ENCODE measurements at places on chromosomes 4 and X.

DNA sequence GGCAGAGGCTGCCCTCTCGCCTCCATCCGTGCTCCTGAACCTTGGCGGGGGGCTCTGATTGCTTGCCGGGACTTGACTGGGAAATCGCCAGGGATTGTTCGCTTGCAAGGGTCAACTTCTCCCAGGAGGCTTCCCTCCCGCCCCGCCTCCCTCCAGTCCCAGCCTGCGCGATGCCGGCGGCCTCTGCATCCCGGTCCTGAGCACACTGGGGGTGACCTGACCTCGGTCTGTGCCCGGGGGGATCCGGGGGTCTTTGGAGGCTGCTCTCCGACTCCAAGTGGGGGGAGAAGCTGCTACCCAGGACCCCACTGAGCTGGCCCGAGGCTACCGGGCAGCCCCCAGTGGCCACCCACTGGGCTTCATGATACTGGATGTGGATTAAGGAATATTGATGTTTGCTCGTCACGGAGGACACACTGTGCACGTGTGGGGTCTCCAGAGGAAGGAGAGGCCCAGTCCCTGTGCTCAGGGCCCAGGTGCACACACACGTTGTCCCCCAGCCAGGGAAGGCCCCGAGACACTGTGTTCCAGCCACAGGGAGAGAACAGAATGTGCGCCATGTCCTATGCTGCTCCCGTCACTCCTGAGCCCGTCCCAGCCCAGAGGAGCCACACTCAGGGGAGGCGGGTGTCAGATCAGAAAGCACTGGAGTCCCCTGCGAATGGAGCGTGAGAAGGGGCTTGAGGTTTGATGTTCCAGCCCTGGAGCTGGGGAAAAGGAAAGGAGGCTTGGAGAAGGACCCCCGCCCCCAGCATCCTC lies 55.9 kb upstream of the NKX1-1 start:
- DNase-seq, result no peak

DNA sequence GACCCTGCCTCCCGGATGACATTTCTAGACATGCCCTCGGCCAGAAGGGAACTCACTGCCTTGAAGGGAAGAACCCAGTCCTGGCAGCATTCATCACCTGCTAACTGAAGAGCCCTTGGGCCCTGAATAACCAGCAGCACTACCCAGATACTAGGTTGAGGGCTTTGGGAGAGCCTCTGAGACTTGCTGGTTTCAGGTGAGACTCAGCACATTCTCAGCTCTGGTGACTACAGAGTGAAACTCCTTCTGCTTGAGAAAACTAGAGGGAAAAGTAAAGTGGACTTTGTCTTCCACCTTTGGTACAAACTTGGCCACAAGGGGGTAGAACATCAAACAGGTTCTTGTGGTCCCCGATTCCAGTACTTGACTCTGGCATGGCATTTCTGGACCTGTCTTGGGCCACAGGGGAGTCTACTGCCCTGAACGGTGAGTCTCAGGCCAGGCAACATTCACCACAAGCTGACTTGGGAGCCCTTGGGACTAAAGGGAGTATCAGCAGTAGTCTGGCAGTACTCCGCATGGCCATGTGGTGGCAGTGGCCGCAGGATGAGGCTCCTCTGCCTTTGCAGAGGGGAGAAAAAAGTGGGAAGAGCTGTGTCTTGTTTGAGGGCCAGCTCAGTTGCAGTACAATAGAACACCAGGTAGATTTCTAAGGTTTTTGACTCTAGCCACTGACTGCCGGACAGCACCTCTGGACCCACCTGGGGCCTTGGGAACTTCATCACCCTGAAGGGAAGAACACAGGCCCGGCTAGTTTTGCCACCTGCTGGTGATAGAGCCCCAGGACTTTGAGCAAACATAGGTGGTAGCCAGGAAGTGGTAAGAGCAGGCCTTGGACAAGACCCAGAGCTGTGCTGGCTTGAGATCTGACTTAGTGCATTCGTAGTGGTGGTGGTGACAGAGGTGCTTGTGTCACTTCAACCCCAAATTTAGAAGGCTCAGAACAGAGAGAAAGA lies 414.8 kb downstream of the OPHN1 start:
- DNase-seq, result no peak

DNA sequence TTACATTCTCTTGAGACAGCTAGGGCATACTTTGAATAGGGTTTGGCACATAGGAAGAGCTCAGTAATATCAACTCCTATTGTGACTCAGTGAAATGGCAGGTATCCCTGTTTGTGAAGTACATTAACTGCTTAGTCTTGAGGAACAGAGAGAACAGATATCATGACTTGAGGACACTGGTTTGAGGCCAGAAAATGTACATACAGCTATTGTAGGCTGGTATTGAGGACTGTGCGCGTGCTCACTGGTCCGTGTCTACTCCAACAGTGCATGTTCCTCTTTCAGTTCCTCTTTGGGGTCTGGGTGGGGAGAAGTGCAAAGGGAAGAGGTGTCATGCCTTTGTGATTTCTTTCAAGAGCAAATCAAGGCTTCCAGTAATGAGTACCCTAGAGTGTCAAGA lies 34.6 kb upstream of the TBC1D9 start:
- no peak for DNase-seq

DNA sequence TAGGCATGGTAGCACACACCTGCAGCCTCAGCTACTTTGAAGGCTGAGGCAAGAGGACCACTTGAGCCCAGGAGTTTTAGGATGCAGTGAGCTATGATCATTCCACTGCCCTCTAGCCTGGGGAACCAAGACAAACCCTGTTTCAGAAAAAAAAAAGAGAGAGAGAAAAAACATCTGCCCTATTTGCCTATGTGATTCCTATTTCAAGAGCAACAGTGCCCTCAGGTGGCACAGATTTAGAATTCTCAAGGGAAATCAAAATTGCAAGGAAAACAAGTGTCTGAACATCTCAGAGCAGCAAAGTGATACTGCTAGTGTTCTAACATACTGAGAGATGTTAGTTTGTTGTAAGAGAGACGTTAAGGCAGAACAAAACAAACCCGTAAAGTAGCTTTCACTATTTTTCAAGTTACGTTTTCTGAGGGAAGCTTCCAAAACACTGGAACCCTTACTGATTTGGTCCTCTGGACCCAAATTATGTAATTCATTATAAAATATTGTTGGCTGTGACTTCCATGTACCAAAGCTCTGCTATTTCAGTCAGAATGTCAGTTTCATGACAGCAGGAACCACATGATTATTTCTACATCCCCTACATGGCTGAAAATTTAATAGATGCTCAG lies 7.9 kb downstream of the BDH2 start:
- peak; percentile 74 for DNase-seq

DNA sequence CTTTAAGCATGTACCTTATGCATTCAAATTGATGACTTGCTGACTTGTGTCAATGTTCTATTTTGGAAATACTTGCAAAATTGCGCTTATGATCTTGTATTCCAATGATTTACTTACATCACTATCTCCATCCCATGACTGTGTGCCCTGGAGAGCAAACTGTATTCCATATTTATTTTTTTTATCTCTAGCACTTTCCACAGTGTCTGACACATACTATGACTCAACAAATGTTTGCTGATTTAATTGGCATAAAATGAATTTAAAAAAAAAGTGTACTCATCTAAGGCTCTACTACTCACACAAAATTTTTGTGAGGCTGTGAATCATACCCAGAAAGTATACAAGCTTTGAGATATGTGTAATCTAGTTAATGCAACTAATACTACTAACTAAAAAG lies 1066.8 kb upstream of the ADGRL3 start:
- DNase-seq, result no peak

- DNase-seq, result peak; percentile 28
These were observed 8.1 kb upstream of the NDST4 start for GRCh38 chr4:115121351-115122043.

DNA sequence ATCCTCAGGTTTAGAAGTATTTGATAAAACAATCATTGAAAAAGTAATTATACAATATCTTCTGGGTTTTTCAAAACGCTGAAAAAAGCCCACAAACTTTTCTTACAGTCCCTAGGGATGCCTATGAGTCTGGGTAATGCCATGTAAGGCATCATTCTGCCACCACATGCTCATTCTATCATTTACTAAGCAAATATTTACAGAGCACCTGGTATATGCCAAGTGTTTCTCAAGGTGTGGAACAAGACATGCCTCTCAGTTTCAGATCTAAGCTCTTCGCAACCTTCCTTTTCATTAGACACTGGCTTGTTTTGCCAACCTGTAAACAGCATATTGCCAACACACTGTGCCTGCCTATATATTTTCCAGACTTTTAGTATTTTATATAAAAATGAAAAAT lies 17.7 kb downstream of the MID1 start:
- DNase-seq, result no peak

DNA sequence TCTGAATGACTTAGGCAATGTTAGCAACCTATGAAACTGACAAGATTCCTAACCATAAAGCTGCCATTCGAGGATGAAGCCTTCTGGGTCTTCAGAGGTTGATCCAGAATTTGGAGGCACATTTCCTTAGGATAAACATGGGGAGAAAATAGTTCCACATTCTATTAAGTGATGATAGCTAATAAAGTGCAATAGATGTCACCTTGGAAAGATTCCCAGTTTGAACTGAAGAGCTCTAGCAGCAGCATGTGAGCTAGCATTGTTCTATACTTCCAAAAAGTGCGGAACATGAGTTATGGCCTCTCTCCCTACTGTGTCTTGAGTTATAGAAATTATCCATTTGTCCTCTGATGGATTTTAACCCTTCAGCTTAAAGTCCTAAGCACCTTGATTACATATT lies 991.4 kb upstream of the SLIT2 start:
- no peak for DNase-seq

DNA sequence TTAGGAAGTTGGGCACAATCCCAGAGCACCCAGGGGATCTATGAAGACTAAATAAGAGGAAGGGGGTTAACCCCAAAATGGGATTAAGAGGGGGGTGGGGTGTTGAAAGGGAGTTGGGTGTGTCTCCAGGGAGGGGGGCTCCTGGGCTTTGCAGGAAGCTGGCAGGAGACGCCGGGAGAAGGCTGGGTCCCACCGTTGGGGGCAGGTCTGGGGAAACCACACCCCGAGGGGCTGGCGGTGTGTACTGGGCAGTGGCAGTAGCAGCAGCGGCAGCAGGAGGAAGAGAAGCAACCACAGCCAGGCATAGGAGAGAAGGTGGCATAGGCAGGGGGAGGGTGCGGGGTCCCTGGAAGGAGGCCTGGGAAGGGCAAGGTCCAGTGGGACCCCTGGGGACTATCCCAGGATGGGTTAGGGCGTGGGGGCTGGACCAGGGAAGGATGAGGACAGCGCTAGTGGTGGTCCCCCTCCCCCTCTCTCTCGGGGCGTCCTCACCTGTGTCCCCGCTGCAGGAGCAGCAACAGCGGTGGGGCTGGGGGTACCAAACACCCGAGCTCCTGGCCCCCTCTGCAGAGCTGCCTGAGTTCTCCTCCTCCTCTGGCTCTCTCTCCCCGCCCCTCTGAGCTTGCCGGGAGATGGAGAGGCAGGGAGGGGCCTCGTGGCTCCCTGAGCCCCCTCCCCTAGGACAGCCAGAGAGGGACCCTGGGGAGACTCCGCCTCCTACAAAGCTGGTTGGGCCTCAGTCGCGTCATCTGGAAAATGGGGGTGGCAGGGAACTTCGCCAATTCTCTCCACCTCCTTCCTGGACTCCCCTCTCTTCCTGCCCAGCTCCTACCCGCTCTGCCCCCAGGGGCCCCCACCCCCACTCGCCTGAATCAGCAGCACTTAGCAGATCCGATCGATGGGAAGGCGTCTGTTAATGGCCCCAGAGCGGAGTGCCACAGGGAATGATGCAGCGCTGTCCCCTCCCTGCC lies at the start of gene KCND1:
KCND1 (minus strand) TSS at position 596 of the 971 bp plus-strand sequence. CDS start 1,573 bp downstream, outside the sequence.
- no peak for DNase-seq

DNA sequence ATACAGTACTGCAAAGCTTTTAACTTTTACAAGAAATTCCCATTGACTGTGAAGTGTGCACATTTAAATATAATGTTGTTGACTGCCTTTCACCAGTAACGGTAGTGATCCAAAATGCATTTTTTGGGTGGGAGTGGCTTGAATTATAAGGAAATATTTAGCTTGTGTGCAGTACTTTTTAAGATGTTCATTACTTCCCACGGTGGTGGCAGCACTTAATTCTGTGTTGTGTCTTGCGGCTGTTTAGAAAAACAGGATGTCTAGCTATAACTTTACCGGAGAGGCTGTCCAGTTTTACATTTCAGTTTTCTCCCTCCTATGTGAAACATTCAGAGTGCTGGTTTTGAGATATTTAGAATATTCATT lies 1.7 kb downstream of the TMEM131L start:
- DNase-seq, result no peak

- no peak for DNase-seq
These were observed 792 bp downstream of the SLC10A4 start for GRCh38 chr4:48483777-48484493.

DNA sequence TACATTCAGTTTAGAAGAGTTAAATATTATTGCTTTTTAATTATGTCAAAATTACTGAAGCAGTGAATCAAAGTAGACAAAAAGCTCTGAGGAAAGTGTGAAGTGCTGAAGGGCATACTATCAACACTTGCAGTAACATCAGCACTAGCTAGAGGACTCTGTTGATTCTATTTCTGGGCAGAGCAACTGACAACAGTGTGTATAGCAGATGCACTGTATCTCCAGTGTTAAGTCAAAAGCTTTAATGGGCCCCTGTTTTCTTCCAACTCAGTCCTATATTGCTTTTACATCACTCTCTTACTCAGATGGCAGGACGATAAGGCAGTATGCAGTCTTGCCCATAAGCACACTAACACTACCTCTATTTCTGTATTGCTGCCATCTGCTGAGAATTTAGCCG lies 435.2 kb upstream of the AMOT start:
- DNase-seq, result no peak

DNA sequence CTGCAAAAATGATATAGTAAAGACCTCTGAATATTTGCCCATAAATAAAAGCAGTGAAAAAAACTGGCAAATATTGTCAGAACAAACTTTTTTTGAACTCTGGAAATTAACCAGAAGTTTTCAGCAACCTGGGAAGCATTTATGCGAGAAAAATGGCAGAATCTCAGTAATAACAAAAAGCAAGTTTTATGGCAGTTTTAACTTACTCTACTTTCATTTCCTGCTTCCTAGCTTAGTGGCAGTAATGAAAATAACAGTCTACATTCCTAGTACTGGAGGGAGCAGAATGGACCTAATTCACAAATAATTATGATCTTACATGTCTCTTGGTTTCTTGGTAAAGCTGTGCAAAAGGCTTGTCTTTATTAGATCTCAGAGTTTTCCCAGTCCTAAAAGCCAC lies 460.1 kb downstream of the NAF1 start:
- no peak for DNase-seq

- no peak for DNase-seq
These were observed 120.3 kb downstream of the UNC5C start for GRCh38 chr4:95428291-95429070.

DNA sequence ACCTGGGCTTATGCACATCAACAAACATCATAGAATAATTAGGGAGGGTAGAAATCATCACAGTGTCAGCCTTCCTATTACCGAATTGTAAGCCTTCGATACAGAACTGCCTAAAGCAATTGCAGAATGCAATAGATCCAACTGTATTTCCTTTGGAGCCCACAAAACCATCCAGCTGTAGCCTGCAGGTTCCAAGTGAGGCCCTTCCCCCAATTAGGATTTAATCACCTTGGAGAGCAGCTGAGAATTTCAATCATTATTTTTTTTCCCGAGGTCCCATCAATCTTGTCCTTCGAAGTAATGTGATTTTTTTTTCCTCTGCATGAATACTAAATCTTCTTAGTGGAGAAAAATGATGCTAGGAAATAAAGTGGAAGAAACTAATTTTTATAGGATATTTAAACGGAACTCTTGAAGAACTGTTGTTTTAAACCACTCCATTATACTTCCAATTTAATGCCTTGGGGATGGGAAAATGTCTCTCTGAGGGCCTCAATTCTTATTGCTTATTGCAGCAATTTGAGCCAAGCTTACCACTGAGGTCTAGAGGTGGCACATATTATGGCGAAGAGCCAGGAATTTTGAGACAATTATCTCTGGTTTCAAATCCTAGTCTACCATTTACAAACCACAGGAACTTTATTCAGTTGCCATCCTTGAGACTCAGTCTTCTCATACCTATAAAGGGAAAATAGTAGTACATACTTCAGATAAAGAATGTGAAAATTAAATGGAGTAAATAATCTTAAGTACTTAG lies 953.4 kb upstream of the IGFBP7 start:
- DNase-seq, result no peak

Data from DMS153 (cell line).